ENCODE measurements at places on chromosomes 1 and 21.

GRCh38 chr21:41418393-41418792 is 7.6 kb upstream of the MX1 start:
- no peak for DNase-seq

GRCh38 chr1:33143176-33143575 is 38.7 kb downstream of the TRIM62 start:
- DNase-seq, result no peak

DNA sequence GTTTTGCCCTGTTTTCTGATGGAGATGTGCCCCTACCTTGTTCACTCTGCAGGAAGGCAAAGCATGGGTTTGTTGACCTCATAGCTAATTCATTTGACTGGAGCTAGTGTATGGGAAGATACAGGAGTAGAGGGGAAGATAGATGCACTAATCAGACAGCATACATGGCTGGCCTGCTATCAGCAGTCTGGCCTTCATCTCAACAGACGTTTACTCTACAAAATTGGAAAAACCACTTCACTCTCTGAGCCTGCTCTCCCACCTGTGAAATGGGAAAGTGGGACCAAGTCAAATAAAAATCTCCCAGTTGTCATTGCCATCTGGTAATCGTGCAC is 235.2 kb upstream of the RAB4A start:
- DNase-seq, result no peak

DNA sequence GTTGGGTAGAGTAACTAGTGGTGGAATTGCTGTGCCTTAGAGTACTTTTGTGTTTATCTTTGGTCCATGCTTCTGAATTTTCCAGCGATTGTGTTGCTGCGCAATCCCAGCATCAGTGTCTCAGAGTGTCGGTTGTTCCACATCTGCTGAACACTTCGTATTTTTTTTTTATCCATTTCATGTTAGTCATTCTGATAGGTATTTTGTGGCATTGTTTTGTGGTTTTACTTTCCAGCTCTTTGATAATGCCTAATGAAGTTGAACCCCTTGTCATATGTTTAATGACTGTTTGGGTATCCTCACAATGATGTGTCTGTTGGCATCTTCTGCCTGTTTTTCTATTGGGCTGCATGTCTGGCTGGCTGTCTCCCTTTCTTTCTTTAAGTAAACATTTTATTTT is 13.6 kb downstream of the TUFT1 start:
- DNase-seq, result no peak

DNA sequence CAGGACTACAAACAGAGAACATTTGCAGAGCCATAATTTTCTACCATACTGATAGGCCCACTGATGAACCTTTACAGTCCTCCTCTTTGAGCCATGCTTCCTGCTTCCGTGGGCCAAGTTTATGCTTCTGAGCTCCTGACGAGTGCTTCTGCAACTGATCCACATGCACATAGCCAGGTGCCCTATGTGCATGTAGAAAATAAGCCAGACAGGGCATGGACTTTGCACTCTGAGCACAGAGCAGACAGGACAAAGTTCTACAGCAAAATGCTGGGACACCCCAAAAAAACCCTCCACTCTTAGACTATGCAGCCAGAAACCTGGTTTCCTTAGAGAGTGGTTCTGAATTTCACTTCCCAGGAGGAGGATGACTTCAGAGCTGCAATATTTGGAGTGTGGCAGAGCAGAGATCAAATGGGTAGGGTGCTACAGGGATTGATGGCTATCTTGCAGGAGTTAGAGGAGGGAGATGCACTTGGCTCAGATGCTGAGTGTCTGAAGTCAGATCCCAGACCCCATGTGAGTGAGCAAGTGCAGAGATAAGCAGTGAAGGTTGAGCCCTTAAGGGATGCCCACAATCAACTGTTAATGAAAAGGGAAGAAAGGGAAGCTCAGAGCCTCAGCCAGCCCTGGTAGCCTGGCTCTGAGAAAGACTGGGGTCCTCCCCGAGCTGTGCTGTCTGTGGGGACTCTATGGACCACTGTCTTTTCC is 230.9 kb downstream of the DUSP10 start:
- DNase-seq, result no peak

- DNase-seq, result no peak
Measured at GRCh38 chr1:162892906-162893611, 32.1 kb upstream of the CCDC190 start.

GRCh38 chr1:241592273-241592958 is 47.8 kb downstream of the CHML start:
- DNase-seq, result no peak

GRCh38 chr1:180163041-180163440 is 8.4 kb downstream of the QSOX1 start:
- DNase-seq, result no peak

DNA sequence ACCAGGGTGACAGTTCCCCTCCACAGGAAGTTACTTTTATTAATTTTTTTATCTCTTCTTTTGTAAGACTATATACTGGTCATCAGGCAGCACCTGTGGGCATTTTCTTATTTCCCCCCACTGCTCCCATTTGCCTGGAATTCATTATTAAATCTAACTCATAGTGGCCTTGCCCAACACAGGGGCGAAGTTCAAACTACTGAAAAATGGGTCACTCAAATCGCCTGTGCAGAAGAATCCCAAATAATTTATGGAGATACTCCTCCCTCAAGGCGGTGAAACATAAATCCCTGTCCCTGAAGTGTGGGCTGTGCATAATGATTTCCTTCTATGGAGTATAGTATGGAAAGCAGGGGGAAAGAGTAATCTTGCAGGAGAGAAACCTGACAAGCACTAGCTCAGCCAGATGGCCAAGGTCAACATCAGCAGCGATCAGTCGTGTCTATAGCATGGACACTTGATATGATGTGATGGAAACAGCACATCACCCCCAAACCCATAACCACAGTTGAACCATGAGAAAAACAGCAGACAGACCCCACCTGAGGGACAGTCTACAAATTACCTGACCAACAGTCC is 7.9 kb downstream of the CAMK2N1 start:
- no peak for DNase-seq

DNA sequence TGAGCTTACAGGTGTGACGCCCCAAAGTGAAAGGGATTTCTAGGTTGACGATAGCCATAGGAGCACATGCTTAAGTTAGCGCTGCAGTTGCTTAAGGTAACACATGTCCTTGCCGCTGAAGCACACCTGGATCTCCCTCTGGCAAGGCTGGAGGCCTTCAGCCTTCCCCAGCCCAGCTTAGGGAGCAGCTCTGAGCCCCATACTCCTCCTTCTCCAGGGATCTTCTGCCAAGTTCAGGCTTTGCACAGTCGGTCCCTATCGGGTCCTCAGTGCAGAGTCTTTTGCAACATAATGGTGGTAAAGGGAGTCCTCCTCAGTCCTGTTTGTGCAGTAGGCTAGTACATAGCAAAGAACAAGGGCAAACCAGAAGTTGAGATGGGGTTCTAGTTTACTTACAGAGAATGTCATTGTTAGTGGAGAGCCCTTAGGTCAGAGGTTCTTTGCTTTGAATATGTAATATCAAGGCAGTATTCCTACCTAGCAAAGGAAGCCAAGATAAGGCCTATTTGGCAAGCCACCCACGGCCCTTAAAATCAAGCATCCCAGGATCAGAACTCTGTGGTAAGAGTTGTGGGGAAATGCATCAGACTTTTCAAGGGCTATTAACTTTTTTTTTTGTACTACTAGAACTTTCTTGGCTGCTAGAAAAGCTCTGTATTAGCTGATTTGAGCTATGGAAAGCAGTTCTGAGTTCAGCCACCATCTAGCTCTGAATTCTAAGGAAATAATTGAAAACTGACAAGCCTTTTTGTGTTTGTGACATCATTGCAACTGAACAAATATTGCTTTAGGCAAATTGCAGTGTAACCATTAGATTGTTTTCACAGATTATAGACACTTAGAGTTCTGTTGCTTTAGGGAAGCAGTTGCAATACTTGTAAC is 1.4 kb downstream of the EVA1C start:
- DNase-seq, result no peak

DNA sequence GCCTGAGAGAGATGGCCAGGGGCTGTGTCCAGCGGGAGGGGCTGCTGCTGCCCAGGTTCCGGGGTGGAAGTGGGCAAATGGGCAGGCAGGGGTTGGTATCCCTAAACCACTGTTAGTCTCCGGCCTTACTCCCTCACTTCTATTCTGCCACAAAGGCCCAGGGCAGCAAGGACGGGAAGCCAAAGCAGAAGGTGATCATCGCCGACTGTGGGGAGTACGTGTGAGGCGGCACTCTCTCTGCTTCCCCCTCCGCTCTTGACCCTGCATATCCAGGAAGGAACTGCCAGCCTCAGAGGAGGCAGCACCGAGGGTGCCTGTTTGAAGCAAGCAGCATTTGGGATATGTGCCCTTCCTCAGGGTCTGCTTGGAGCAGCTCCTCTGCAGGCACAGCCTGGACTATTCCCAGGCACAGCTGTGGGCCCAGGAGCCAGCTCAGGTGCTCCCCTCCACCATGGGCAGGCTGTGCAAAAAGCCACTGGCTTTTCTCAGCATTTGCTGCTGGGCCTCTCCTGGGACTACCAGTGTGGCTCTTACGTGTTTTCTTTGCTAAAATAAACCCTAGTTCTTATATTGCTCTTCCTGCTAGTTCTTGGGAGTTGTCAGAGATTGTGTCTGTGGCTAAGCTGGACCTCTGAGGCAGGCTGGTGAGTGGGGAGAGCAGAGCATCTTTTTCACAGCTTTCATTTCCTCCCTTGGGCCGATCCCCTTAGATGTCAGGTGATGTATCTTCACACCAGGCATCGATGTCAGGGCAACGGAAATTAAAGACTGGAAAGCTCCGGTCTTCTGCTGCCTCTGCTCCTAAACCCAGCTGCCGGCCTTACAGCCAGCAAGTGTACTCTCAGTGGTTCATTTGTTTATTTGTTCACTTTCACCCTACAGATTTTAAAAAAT is 14.7 kb downstream of the PPIE start:
- no peak for DNase-seq

GRCh38 chr1:114118351-114118990 is 35.2 kb downstream of the SYT6 start:
- DNase-seq, result no peak

- DNase-seq, result no peak
Measured at GRCh38 chr1:43344267-43344850, 6.7 kb downstream of the MPL start.

GRCh38 chr1:246176126-246177024 is 330.7 kb downstream of the SMYD3 start:
- no peak for DNase-seq
